ENCODE measurements at places on chromosomes 4 and X.

GRCh38 chr4:1488831-1489638 is 82.8 kb upstream of the NKX1-1 start:
- no peak for DNase-seq

DNA sequence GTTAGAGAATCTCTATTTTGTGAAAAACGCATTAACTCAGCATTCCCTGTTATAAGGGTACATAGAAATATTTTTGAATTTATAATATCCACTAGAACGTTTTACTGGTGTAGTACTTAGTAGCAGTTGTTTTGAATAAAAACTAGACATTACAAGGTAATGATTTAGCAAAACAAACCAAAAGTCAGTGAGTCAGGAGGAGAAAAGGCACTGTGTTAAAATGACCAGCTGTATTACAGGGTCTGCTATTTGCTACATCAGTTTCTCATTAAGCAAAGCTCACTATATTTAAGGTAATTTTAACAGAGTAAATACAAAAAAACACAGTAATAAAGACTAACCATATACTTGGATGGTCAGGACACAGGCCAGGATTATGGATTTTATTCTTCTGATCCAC is 152.8 kb downstream of the RASL11B start:
- no peak for DNase-seq

- DNase-seq: no peak
Observed at GRCh38 chr4:184958127-184958922, 60.0 kb upstream of the HELT start.

GRCh38 chrX:111519215-111519614 is 7.8 kb downstream of the SERTM2 start:
- no peak for DNase-seq

- no peak for DNase-seq
Observed at GRCh38 chrX:35743331-35743730, 54.8 kb upstream of the MAGEB16 start.

GRCh38 chrX:24494647-24495075 is 29.6 kb downstream of the PDK3 start:
- DNase-seq: no peak

DNA sequence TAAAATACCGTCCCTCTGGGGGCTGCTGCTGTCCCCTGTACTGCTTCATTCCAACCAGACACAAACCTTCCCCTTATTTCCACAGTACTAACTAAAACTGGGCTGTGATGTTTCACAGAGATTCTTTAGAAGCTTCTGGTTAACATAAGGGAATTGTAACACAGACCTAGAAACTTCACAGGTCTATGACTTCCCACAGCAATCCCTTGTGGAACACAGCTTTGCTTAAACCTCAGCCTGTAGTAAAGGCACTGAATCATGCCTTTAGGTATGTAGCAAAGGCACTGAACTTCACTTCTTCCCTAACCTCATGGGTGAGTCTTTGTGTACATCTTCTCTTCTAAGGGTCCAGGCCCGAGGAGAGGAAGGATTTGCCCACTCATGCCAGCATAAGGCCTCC is 49.4 kb downstream of the SPINK2 start:
- no peak for DNase-seq

DNA sequence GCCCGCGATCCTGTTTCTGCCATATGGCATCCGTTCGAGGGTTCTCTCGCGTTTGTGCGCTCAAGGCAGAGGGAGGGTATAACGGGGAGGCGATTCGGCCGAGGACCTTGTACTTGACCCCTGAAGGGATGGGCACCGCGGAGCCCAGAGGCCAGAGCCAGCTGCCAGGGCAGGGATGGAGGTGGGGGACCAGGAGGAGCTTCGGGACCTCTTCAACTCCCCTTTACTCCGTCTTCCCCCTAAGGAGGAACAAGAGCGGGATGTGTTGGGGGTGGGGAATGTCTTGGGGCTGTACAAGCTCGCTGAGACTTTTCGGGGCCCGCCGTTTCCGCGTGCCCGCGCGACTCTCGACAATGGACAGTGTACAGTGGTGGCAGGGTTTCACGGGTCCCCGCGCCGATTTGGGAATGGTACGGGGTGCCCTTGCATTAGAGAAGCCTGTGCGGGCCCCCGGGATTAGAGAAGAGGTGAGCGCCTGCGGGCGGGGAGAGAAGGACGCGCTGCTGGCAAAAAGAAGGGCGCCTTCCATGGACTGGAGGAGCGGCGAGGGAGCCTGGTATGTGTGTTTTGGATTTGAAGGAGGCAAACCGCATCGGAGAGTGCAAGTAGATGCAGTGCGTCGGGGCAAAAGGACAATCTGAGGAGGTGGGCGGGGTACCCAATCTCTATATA is 760 bp downstream of the UGT8 start:
- DNase-seq: no peak
